ENCODE measurements at places on chromosomes 2 and 18.

GRCh38 chr2:127701651-127702394, 526 bp downstream of the SFT2D3 start:
- peak overlapping the region; percentile 83 for H3K4me3 ChIP-seq
- no peaks in the 10 kb centered on the region for H3K27me3 ChIP-seq
- DNase-seq = peak; percentile 87
- peaks cover 4% of the 10 kb centered on the region for H3K36me3 ChIP-seq
- H3K27ac ChIP-seq = peak overlapping the region; percentile 99
- peaks cover 50% of the 10 kb centered on the region for H3K4me1 ChIP-seq

- no peaks in the 10 kb centered on the region for H3K4me1 ChIP-seq
- no peaks in the 10 kb centered on the region for H3K36me3 ChIP-seq
- H3K4me3 ChIP-seq = no peak overlapping the region
- H3K27ac ChIP-seq = no peak overlapping the region
- H3K27me3 ChIP-seq = no peaks in the 10 kb centered on the region
Observed at GRCh38 chr2:35784777-35785176, 570.8 kb upstream of the CRIM1 start.

- no peaks in the 10 kb centered on the region for H3K27me3 ChIP-seq
- H3K36me3 ChIP-seq = no peaks in the 10 kb centered on the region
- H3K4me1 ChIP-seq = no peaks in the 10 kb centered on the region
Observed at GRCh38 chr2:129870685-129871241, 108.7 kb upstream of the RAB6C start.

- H3K27ac ChIP-seq = no peak overlapping the region
- H3K4me3 ChIP-seq = no peak overlapping the region
- H3K4me1 ChIP-seq = no peaks in the 10 kb centered on the region
Observed at GRCh38 chr2:175976391-175977157, 25.5 kb downstream of the LNPK start.

DNA sequence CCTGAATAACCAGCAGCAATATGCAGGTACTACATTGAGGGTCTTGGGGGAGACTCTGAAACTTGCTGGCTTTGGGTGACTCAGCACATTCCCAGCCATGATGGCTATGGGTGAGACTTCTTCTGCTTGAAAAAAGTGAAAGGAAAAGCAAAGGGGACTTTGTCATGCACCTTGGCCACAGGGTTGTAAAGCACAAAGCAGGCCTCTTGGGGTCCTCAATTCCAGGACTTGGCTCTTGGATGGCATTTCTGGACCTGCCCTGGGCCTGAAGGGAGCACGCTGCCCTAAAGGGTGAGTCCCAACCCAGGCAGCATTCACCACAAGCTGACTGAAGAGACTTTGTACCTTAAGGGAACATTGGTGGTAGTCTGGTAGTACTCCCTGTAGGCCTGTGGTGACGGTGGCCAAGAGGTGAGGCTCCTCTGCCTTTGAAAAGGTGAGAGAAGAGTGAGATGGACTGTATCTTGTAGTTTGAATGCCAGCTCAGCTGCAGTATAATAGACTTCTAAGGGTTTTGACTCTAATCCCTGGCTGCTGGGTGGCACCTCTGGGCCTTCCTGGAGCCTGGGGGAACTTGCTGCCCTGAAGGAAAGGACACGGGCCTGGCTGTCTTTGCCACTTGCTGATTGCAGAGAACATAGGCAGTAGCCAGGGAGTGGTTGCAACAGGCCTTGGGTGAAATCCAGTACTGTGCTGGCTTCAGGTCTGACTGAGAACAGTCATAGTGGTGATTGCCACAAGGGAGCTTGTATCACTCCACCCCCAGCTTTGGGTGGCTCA, 36.5 kb upstream of the CYTIP start:
- no peak for DNase-seq
- H3K27me3 ChIP-seq = no peaks in the 10 kb centered on the region
- no peak overlapping the region for H3K27ac ChIP-seq
- H3K4me1 ChIP-seq = peaks cover 4% of the 10 kb centered on the region
- no peak overlapping the region for H3K4me3 ChIP-seq

GRCh38 chr2:121309801-121310200, 24.8 kb upstream of the TFCP2L1 start:
- DNase-seq = peak; percentile 43
- no peak overlapping the region for H3K27ac ChIP-seq
- no peaks in the 10 kb centered on the region for H3K36me3 ChIP-seq
- peaks cover 2% of the 10 kb centered on the region for H3K27me3 ChIP-seq

DNA sequence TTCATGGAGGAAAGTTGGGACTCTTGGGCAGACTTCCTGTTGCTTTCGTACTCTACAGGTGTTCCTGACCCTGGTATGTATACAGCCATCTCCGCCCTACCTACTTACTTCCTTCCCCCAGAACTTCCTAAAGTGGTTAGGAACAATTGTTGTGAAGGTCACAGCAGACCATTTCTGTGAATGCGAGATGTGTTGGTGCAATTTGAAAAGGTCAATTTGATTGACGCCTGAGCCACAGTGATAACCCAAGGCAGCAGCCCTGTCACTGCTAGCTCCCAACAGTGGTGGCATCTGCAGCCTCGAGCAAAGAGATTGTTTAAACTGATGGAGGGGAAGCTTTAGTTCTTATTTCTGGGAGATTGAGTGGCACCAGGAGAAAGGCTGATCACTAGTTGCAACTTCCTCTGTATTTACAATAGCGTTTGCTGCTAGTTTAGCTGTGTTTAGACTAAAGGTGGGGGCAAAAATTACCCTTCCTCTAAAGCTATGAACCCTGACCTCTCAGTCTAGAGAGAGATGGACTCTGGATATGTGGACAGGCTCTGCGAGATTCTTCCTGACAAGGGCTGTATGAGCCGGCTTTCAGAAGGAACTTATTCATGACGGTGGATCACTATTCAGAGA, 78.3 kb upstream of the MAP4K3 start:
- H3K4me1 ChIP-seq = no peaks in the 10 kb centered on the region
- no peak overlapping the region for H3K27ac ChIP-seq
- no peaks in the 10 kb centered on the region for H3K36me3 ChIP-seq
- H3K27me3 ChIP-seq = no peaks in the 10 kb centered on the region
- DNase-seq = no peak
- no peak overlapping the region for H3K4me3 ChIP-seq

DNA sequence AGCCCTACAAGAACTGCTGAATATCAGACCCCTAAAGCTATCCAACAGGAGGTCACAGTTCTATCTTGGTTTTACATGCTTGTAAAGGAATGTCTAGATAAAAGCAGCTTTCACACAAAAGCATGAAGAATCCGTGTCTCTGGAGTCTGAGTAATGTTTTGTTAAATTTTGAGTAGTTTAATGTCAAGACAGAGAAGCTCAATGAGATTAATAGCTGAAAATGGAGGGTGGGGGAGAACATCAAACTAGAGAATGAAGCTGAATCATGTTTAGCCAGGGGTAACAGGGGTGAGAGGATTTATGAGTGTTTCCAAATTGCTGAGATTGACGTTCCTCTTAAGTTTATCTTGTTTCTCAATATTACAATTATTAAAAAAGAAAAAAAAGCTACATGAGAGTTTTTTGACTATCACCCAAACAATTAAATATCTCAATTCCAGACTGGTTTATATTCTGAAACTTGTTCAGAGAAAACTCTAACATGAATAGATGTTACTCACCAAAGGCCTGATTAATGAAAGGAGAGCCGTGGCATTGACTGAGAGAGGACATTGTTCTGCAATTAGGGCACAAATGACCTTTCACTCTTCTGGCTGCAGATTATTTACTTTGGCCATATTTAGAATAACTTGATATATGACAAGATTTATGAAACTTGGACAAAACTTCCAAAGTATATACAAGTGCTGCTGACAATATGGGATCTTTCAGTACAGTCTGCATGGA, 266.4 kb upstream of the ETAA1 start:
- H3K4me1 ChIP-seq = no peaks in the 10 kb centered on the region
- H3K27me3 ChIP-seq = no peaks in the 10 kb centered on the region
- no peaks in the 10 kb centered on the region for H3K36me3 ChIP-seq

- H3K27me3 ChIP-seq = peaks cover 12% of the 10 kb centered on the region
- H3K4me3 ChIP-seq = no peak overlapping the region
Observed at GRCh38 chr2:71849111-71849510, 298.6 kb downstream of the CYP26B1 start.

GRCh38 chr2:217353591-217353990, 493.7 kb upstream of the TNP1 start:
- peaks cover 4% of the 10 kb centered on the region for H3K27me3 ChIP-seq
- DNase-seq = no peak
- peaks cover 5% of the 10 kb centered on the region for H3K4me1 ChIP-seq
- no peaks in the 10 kb centered on the region for H3K36me3 ChIP-seq

DNA sequence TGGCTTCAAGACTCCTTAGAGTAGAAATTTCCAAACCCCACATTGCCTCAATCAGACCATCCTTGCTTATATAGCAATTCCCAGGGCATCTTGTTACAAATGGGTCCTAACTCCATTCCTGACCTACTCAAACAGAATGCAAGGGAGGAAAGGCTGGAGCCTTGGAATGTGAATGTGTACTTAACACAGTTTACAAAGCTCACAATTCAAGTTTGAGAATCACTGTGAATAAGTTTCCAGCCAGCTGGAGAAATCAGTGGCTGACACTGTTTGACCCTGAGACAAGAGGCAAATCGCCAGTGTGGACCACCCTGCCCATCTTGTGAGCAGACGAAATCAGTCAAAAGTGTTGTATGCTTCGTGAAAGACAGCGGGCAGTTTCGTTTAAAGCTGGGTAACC, 65.5 kb downstream of the SOWAHC start:
- no peaks in the 10 kb centered on the region for H3K27me3 ChIP-seq
- no peak overlapping the region for H3K4me3 ChIP-seq
- no peaks in the 10 kb centered on the region for H3K36me3 ChIP-seq
- H3K4me1 ChIP-seq = peaks cover 49% of the 10 kb centered on the region

DNA sequence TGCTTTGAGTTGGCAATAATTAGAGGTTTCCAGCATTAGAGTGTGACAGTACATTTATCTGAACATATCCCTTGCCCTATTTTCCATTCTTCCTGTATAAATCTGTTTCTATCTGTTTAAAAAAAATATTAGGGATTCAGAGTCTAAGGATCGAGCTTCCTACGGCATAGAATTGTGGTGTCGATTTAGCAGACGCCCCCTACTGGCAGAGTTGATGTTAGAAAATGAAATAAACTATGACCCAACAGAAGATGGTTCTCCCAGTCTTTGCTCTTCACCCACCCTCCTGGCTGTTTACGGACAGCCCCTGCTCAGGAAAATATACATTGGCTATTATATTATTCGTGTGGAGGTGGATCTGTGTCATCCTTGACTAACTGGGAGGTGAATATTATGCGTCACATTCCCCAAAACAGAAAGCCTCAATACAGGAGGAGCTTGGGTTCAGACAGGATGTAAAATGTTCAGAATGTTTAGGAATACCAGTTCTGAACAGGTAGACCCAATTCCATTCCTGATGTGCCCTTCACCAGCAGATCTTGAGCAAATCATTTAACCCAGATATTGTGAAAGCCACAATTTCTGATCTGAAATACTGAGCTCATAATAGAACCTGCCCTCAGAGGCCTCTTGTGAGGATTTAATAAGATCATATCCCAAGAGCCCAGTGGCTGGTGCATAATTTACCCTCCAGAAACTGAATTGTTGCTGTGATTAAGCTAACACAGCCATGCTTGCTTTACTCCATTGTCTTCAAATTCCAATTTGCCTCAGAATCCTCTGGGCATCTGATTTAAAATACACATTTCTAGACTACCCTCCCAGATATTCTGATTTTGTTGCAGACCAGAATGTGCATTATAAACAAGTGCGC, 10.8 kb upstream of the ERMN start:
- H3K27me3 ChIP-seq = no peaks in the 10 kb centered on the region
- DNase-seq = no peak
- H3K27ac ChIP-seq = no peak overlapping the region
- H3K4me3 ChIP-seq = no peak overlapping the region
- H3K36me3 ChIP-seq = no peaks in the 10 kb centered on the region

DNA sequence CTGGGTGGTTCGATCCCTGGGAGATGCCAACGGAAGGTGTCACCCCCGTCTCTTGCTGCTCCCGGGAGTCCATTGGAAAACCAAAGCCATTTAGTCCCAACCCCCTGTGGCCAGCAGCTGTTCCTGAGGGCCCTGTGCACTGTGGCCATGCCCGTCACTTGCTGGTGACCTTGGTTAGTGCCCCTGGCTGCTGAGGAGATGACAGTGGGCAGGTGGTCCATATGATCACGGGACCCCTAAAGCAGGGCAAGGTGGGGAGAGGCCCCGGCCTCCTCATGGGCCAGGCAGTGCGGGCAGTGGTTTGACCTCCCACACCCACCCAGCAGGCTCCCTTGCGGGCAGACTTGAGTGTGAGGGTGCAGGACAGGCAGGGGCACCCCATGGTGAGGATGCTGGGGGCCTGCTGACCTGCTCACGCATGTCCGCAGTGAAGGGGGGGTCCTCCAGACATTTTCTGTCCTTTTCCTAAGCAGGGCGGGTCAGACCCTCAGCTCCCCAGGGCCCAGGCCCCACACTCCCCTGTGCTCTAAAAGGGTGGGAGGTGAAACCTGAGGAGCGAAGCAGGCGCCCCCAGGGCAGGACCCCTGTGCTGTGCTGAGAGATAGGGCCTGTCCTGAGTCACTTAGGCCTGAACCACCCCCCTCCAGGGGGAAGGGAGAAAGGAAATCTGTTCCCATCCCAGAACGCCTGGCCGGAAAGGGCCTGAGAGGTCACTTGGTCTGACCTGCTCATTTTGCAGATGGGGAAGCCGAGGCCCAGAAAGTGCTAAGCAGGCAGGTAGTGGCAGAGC, 6.8 kb downstream of the ITM2C start:
- H3K4me1 ChIP-seq = peaks cover 18% of the 10 kb centered on the region
- no peaks in the 10 kb centered on the region for H3K27me3 ChIP-seq
- H3K36me3 ChIP-seq = no peaks in the 10 kb centered on the region
- DNase-seq = no peak
- no peak overlapping the region for H3K27ac ChIP-seq
- no peak overlapping the region for H3K4me3 ChIP-seq

DNA sequence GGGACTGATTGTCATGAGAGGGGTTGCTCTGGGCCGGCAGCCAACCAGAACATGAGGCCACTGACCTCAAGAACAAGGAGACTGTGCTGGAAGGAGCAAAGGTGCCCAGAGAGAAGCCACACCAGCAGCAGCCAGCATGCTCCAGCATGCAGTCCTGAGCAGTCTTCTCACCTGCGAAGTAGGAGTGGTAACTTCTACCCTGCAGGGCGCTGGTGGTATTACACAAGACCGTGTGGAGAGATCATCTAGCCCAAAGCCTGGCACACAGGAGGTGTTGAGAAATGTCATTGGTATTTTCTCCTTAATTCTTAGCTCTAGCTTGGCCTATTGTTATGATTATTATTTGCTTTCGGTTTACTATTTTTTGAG, 132.7 kb downstream of the TSN start:
- no peaks in the 10 kb centered on the region for H3K4me1 ChIP-seq
- no peaks in the 10 kb centered on the region for H3K27me3 ChIP-seq
- H3K4me3 ChIP-seq = no peak overlapping the region
- no peak for DNase-seq
- H3K36me3 ChIP-seq = no peaks in the 10 kb centered on the region
- H3K27ac ChIP-seq = no peak overlapping the region

GRCh38 chr2:216572582-216573578, 60.3 kb upstream of the IGFBP2 start:
- peak; percentile 79 for DNase-seq
- H3K27me3 ChIP-seq = no peaks in the 10 kb centered on the region
- H3K27ac ChIP-seq = peak overlapping the region; percentile 42
- no peak overlapping the region for H3K4me3 ChIP-seq
